ENCODE measurements at places on chromosomes 12 and 14.

- no peak for DNase-seq
Observed at GRCh38 chr14:24897793-24898192, 152.2 kb downstream of the STXBP6 start.

GRCh38 chr12:8562310-8562709, 21.6 kb upstream of the CLEC4E start:
- no peak for DNase-seq

DNA sequence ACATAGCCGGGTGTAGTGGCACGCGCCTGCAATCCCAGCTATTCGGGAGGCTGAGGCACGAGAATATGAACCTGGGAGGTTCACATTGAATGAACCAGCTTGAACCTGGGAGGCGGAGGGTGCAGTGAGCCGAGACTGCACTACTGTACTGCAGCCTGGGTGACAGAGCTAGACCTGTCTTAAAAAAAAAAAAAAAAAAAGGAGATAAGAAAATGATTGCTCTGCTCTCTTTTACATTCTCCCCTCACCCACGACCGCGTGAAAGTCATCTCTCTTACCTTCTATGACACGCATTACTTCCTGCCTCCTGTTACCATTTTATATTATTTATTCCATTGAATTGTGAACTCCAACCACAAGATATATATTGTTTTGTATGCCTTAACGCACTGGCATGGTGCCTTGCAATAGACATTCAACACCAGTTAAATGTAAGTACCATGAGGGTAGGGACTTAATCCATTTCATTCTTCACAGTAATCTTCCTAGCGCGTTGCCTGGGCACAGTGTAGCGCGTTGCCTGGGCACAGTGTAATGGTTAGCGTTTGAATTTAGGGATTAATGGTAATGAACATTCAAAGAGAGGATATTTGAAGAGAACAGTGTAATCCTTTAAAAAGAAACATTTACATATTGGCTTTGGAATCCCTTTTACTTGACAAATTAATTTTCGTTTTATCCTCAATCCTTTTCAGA, 2.7 kb downstream of the RAP1B start:
- DNase-seq: peak; percentile 23

GRCh38 chr14:71704210-71704609, 228.0 kb upstream of the RGS6 start:
- no peak for DNase-seq

DNA sequence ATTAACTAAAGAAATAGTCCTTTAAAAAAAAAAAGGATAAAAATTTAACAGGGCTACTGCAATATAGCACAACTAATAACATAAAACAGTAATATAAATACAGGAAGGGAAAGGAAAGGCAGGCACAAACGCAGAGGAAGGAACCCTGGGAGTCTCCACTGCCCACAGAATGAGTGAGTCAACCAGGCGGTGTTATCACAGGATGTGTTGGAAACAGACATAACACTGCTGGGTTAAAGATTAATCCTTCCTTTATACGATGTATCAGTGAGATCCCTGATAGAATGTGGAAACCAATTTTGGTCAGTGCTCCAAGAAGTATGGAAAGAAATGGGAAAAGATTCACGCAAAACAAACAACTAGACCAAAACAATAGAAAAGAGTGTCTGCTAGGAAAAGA, 47.9 kb downstream of the FGD6 start:
- DNase-seq: no peak

DNA sequence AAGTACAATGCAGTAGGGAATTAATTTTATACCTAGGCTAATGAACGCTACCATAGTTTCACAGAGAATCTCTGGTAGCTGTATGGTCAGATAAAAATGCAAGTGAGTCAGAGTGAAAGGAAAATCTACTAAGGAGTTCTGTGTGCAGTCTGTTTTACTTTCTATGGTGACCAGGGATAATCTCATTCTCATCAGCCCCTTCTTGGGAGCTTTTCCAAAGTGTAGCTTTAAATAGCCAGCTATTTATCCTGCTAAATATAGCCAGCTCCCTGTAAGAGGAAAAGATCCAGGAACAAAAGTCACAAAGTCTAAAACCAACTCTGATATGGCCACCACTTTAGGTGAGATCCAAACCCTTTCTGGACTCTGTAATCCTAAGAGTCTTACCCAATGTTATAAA, 75.5 kb downstream of the TMEM116 start:
- DNase-seq: no peak

- no peak for DNase-seq
Observed at GRCh38 chr14:86640288-86640687, 1110.3 kb downstream of the FLRT2 start.

GRCh38 chr12:113467502-113468364, 3.9 kb downstream of the LHX5 start:
- no peak for DNase-seq

DNA sequence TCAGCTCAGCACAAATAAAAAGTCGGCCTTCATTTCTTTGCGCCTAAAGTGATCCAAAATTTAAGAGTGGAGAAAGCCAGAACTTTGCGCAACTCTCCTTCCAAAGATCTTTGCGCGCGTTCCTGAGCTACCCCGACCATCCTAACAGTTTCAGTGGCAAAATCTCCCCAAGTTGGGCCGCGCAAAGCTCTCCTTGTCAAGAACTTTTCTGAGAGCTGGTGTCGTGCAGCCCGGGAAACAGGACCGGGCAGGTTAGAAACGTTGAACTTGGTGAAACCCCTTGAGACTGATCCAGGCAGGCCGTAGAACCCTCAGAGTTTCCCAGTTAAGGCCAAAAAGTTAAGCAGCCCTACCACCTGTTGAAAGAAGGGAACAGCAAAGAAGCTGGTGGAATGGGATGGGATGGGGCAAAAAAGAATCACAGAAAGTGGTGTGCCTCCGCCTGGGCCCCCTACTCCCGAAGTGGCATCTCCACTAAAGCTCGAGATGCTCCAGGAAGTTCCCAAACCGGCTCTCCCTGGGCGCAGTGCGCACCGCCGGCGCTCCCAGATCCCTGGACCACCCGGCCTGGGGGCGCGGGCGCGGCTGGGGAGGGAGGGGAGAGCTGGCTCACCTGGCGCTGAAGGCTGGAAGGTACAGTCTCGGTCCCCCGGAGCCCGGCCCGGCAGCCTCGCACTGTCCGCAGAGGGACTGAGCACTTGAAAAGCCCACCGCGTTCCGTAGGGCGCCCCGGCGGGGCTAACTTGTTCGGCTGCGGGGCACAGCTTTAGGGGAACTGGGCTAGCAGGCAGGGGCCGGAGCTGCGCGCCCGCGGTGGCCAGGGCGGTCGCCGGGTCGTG, 768 bp downstream of the DBX2 start:
- no peak for DNase-seq

GRCh38 chr12:6065863-6066199, 58.6 kb downstream of the VWF start:
- DNase-seq: no peak

GRCh38 chr14:75084513-75084912, 15.1 kb downstream of the ZC2HC1C start:
- DNase-seq: no peak

DNA sequence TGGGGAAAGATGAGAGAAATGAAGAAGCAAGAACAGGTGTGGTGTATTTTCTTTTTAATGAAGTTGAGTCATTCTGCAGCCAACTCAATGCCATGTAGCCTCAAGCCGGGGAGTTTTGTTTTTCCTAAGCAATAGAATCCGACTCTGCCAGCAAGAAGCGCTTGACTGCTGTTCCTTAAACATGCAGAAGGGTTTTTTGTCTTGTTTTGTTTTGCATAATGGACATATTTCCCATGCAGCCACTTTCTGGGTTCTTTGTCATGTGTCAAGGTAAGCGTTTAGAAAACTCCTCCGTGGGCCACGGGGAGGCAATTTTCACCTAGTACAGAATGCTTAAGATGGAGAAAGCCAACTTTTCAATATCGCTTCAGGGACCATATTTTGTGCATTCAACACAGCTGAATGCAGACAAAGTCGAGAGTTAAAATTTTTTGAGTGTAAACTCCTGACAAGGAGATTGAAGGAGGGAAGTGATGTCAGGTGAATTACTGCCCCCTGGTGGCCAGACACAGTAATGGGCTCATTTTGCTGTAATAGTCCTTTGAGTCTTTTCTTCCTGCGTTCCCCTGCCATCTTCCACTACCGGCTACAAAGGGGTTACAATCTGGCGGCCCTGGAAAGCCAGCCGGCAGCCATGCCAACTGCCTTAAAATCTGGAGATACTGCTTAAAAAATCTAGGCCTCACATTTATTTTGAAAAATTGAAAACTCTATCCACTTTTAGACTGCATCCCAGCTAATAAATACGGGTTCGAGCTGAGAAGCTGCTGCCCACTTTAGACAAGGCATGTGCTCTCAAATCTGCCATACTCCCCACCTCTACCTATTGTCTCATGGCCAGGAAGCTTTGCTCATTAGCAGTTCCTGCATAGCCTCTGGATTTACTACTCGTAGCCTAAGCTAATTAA, 3.2 kb upstream of the FICD start:
- peak; percentile 73 for DNase-seq

DNA sequence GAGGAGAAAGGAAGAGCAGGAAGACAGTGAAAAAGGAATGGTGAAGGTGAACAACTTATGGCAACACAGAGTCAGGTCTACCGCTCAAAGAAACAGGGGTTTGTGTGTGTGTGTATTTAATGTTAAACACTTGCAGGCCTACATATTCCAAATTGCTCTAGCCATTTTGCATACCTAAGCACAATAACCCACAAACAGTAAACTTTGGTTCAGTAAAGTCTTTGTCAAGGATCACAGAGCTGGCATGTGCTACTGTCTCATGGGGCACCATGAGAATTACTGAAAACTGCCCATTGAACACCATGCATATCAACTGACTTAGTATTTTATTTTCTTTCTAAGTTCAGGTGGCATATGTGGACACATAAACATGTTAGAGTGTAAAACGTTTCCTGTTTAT, 163.6 kb downstream of the MDGA2 start:
- DNase-seq: no peak

DNA sequence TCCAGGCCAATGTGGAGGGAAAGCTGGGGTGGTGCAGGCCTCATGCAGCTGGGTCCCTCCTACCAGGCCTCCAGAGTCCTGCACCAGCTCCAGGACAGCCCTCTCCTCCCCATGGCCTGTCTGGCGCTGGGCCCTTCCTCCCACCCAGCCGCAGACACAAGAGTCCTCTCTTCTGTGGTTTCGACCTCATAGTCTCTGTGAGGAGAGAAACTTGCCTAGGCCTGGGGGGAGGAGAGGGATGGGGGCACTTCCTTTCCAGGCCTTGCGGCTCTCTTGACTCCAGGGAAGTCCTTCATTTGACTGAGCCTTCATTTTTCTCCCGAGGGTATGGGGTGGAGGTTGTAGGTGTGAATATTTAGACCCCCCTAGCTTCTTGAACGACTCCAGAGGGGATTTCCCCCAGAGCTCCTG, 2.3 kb downstream of the MMP14 start:
- DNase-seq: no peak

DNA sequence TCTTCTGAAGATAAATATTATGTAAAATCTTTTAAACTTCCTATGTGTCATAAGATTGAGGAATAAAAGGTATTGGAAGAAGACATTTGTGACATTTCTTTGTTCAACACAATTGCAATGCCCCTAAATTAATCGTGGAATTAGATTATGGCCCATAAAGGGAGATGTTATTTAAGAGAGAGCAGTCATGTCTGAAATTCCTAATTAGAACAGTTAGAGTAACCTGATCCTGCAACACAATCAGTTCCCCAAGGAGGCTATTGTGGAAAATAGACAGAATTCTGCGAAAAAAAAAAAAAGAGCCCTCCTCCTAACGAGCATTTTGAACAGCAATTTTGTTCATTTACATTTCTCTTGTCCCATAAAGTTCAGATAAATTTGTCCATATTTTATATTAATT, 339.5 kb downstream of the PAWR start:
- DNase-seq: no peak

DNA sequence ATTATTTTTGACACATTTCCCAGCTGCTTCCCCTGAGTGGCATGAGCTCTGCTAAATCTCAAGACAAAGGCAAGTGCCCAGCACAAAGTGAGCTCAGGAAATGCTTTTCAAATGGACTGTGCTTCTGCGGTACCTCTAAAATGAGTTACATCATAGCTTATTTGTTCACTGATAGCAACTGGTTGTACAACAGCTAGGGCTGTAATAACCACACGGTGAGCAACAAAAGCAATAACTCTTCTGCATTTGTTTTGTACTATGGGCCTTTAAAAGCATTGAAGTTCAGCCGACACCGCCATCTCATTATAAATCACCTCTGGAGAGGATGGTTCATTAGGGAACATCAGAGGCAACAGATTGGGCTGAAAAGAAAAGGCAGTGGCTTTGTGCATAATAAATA, 475.0 kb downstream of the GLT1D1 start:
- no peak for DNase-seq

DNA sequence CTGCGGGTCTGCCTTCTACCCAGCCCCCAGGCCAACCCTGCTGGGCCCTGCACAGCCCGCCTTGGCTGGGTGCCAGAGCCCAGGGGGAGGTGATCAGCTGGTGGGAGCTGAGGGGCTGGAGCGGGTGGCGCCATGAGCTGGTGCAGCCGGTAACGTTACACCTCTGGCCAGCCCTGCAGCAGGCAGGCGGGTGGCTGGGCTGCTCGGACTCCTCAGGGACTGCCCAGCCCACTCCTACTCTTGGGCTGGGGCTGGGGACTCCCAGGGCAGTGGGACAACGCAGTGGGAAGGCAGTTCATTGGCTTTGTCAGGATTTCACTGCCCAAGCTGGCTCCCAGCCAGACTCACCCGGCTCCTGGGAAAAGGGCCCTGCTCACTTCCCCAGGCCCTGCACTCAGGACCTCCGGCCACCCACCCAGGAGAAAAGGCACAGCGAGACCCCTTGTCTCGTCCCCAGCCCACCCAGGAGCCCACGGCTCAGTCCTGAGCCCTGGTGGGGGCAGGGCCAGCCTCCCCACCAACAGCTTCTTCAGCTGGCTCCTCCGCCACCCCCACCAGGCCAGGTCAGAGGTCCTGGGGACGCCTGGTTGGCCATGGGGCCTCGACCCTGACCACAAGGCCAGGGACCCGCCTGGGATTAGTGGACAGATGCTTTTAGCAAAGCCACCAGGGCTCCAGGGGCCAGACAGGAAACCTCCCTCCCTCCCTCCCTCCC, 1.0 kb downstream of the PGF start:
- DNase-seq: no peak

All from stimulated activated CD8-positive, alpha-beta memory T cell treated with anti-CD3 and anti-CD28 coated beads, Interleukin-12 subunit alpha, Interleukin-12 subunit beta, amount 100 ng/mL, for 1 hour (primary cell).